ENCODE measurements at places on chromosomes 12 and 14. TPM values are rescaled to one million over a fixed set of nuclear protein-coding genes. Genes with fewer than 3 reads are reported as not detected.

The HELB gene
- 4.0 TPM for total RNA-seq

The DDX11 gene
- total RNA-seq, result 3.3 TPM

The CHPT1 gene
- total RNA-seq, result 41.2 TPM

The SRRM4 gene
- not detected for total RNA-seq

The NGB gene
- total RNA-seq, result not detected

The FAM234B gene
- 7.5 TPM for total RNA-seq

The BCL2L14 gene
- not detected for total RNA-seq
